ENCODE measurements at places on chromosomes 3 and 15. TPM values are rescaled to one million over a fixed set of nuclear protein-coding genes. Genes with fewer than 3 reads are reported as not detected.

DNA sequence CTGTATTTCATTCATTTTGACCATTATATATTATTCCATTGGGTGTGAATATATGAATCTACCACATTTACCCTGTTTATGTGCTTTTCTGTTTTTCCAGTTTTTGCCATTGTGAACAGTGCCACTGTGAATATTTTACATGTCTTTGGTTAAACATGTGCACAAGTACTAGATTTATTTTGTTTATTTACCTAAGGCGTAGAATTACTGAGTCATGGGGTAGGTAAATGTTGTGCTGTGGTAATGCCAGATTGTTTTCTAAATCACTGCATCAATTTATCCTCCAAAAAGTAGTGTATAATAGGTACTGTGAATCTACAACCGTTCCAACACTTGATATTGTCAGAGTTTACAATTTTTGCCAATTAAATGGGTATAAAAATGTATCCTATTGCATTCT is 362.1 kb upstream of the AGTR1 start:
- H3K4me3 ChIP-seq: no peak overlapping the region
- DNase-seq: no peak
- no peak overlapping the region for H3K27ac ChIP-seq

DNA sequence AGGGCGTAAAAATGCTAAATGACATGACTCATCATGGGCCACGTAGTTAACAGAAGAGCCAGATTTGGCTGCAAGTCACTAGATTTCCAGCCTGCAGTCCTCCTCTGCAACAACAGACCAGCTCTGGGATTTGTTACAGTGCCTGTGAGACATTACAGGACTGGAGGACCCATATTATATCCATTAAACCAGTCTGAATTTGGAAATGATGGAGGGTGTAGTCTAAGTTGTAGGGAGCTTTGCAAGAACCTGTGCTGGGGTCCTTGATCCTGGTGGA is 10.8 kb downstream of the ZNF774 start:
- no peak overlapping the region for H3K27ac ChIP-seq
- no peaks in the 10 kb centered on the region for H3K4me1 ChIP-seq
- no peaks in the 10 kb centered on the region for H3K36me3 ChIP-seq
- peak; percentile 49 for DNase-seq

- H3K27me3 ChIP-seq: peaks cover 30% of the 10 kb centered on the region
- no peaks in the 10 kb centered on the region for H3K36me3 ChIP-seq
- H3K27ac ChIP-seq: no peak overlapping the region
- peaks cover 4% of the 10 kb centered on the region for H3K4me1 ChIP-seq
- no peak overlapping the region for H3K4me3 ChIP-seq
- DNase-seq: no peak
Observed at GRCh38 chr15:51315726-51316125, 22.7 kb downstream of the CYP19A1 start.

DNA sequence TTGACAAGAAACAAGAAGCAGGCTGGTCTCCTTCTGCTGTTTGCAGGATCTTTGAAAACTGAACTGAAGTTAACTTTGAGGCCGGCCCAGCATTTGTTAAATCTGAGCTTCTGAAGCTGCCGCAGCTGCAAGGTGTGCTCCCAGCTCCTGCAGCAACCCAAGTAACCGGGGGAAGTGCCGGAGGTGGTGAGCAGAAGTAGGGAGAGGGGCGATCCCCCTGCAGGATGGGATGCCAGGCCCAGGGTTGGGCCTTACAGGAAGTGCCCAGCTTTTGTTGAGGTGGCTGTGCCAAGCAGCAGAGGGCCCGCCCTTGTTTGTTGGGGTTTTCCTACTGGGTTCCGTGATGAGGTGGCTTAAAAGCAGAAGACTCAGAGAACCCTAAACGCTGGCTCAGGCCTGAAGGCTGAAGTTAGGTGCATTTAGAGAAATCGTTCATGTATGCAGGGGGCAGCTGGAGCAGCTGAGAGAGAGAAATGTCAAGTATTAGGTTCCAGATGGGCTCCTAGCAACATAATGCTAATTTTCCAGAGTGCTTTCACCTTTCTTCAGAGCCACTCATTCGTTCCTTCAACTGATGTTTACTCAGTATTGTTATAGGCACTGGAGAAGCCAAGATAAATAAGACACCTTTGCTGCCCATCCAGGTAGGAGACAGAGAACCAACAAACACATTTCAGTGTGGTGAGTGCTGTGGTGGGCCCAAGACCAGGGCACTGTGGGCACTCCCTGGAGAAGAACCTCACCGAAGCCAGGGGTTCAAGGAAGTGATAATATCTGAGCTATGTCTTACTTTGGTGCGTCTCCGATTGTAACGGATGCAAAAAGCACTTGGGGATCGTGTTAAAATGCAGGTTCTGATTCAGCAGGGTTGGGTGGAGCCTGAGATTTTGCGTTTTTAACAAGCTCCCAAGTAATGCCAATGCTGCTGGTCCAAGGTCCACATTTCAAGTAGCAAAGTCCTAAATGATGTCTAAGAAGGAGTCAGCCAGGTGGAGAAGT is 42.2 kb upstream of the PLCL2 start:
- peak overlapping the region; percentile 47 for H3K27ac ChIP-seq
- H3K4me1 ChIP-seq: no peaks in the 10 kb centered on the region
- H3K36me3 ChIP-seq: no peaks in the 10 kb centered on the region
- peak; percentile 59 for DNase-seq
- H3K27me3 ChIP-seq: no peaks in the 10 kb centered on the region
- no peak overlapping the region for H3K4me3 ChIP-seq

- no peak overlapping the region for H3K4me3 ChIP-seq
- DNase-seq: no peak
- H3K27me3 ChIP-seq: no peaks in the 10 kb centered on the region
- no peaks in the 10 kb centered on the region for H3K36me3 ChIP-seq
- H3K4me1 ChIP-seq: peaks cover 2% of the 10 kb centered on the region
Observed at GRCh38 chr15:26126070-26126469, 262.9 kb upstream of the ATP10A start.

DNA sequence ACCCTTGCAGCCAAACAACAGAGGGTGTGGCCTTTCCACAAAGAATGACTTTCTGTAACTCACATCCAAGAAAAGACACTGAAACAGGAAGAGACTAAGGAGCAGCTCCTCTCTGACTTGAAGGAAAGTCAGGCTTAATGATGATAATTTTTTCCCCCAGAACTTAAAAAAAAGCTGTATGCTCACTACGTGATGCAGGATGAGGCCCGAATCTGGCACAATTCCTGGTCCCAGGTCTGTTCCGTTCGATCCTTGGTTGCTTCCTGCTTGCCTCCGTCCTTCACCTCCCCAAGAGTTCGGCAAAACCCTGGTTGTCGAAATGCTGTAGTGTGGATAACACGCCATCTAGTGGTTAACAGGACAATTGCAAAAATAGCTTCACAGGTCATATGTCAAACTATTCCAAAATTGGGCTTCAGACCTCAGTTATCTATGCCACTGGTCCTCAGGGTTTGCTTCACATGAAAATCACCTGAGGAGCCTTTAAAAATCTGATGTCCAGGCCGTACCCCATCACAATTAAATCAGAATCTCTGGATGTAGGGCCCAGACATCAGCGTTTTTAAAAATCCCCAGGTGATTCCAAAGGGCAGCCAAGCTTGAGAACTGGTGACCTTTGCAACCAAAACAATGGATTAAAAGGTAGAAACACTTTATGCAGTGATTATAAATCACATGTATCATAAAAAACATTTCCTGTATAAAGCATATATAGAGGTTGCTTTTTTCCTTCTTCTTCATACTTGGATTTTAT is 28.1 kb upstream of the SYNM start:
- H3K36me3 ChIP-seq: no peaks in the 10 kb centered on the region
- H3K27ac ChIP-seq: no peak overlapping the region
- H3K4me3 ChIP-seq: peak overlapping the region; percentile 37
- DNase-seq: peak; percentile 83
- no peaks in the 10 kb centered on the region for H3K4me1 ChIP-seq

- no peaks in the 10 kb centered on the region for H3K4me1 ChIP-seq
- peaks cover 5% of the 10 kb centered on the region for H3K27me3 ChIP-seq
- DNase-seq: no peak
- no peak overlapping the region for H3K27ac ChIP-seq
Observed at GRCh38 chr15:51112078-51112477, 17.4 kb upstream of the TNFAIP8L3 start.

- no peak overlapping the region for H3K27ac ChIP-seq
- no peaks in the 10 kb centered on the region for H3K27me3 ChIP-seq
- no peaks in the 10 kb centered on the region for H3K36me3 ChIP-seq
- no peak overlapping the region for H3K4me3 ChIP-seq
Observed at GRCh38 chr3:195162816-195163215, 108.1 kb downstream of the XXYLT1 start.

GRCh38 chr3:134374105-134374790 is at the start of gene AMOTL2:
AMOTL2 (minus strand) TSS chr3:134374447; CDS start chr3:134371433, 3,014 bp downstream.
- peak; percentile 98 for DNase-seq
- H3K4me3 ChIP-seq: peak within 1 kb of the TSS; percentile 88
- H3K27me3 ChIP-seq: no peaks in the 10 kb centered on the region

- H3K4me1 ChIP-seq: no peaks in the 10 kb centered on the region
- no peaks in the 10 kb centered on the region for H3K27me3 ChIP-seq
- peaks cover 32% of the 10 kb centered on the region for H3K36me3 ChIP-seq
- no peak overlapping the region for H3K27ac ChIP-seq
- no peak for DNase-seq
Observed at GRCh38 chr3:25508901-25509300, 80.8 kb downstream of the RARB start.

DNA sequence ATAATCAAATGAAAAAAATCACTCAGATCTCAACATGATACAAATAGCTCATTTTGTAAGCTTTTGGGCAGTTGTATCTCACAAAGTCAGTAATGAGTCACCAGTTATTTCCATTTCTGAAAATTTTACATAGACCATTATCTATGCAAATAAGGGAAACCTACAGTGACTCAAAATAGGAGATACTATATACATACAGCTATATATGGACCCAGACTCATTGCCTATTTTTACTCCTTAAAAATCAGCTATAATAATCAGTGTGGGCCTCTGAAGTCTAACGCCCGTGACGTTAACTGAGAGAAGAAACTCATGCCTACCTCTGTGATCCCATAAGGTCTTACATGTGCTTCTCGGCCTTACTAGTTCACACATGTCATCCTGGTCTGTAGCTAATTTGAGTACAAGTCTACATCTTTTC is 31.6 kb downstream of the LRIG1 start:
- peaks cover 32% of the 10 kb centered on the region for H3K4me1 ChIP-seq
- no peak for DNase-seq
- H3K27ac ChIP-seq: no peak overlapping the region
- H3K27me3 ChIP-seq: no peaks in the 10 kb centered on the region
- H3K4me3 ChIP-seq: no peak overlapping the region

DNA sequence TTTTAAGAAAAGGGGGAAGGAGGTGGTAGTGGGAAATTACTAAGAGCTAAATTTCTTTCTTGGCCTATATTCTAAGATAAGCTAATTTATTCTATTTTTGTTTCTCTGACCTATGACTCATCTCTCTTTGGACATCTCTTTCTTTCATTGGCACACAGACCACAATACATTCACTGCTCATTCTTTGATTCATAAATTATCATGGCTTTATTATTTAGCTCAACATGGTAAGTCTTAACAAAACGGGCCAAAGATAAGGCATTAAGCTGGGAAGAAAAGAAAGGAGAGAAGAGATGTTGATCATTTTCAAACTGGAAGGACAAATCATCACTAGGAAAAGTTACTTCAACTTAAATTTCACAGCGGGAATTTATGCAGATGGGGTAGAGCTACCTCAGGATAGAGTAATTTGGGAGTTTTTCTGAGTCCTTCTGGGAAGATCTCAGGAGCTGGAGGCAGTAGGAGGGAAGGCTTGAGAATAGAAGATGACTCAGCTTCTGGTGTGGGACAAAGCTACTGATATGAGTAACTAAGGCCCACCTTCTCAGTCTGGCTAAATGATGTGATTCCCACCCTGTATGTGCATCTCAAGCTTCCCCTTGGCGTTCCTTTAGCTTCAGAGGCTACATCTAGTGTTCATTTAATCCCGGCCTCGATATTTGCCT is 7.5 kb upstream of the ALCAM start:
- H3K4me1 ChIP-seq: no peaks in the 10 kb centered on the region
- DNase-seq: no peak
- peaks cover 7% of the 10 kb centered on the region for H3K27me3 ChIP-seq
- H3K36me3 ChIP-seq: no peaks in the 10 kb centered on the region

- no peaks in the 10 kb centered on the region for H3K36me3 ChIP-seq
- DNase-seq: no peak
- H3K27me3 ChIP-seq: no peaks in the 10 kb centered on the region
Observed at GRCh38 chr3:172972067-172972466, 169.0 kb downstream of the SPATA16 start.

DNA sequence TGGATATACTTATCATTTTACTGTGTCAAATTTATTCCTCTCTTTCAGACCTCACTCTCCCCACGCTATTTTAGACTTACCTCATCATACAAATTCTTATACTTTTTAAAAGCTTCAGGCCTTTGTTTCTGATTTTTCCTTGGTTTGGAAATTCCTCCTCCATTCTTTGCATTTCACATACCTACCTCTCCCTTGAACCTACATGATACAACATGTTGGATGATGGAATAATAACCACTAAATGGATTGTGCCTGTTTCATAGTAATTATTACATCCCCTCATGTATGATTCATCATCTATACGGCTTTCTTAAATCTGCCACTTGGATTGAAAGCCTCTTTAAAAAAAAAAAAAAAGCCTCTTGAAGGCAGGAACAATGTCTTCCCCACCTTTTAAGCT is 24.6 kb downstream of the TRIP4 start:
- no peaks in the 10 kb centered on the region for H3K27me3 ChIP-seq
- no peak for DNase-seq
- no peak overlapping the region for H3K4me3 ChIP-seq
- no peak overlapping the region for H3K27ac ChIP-seq
- peaks cover 87% of the 10 kb centered on the region for H3K36me3 ChIP-seq

DNA sequence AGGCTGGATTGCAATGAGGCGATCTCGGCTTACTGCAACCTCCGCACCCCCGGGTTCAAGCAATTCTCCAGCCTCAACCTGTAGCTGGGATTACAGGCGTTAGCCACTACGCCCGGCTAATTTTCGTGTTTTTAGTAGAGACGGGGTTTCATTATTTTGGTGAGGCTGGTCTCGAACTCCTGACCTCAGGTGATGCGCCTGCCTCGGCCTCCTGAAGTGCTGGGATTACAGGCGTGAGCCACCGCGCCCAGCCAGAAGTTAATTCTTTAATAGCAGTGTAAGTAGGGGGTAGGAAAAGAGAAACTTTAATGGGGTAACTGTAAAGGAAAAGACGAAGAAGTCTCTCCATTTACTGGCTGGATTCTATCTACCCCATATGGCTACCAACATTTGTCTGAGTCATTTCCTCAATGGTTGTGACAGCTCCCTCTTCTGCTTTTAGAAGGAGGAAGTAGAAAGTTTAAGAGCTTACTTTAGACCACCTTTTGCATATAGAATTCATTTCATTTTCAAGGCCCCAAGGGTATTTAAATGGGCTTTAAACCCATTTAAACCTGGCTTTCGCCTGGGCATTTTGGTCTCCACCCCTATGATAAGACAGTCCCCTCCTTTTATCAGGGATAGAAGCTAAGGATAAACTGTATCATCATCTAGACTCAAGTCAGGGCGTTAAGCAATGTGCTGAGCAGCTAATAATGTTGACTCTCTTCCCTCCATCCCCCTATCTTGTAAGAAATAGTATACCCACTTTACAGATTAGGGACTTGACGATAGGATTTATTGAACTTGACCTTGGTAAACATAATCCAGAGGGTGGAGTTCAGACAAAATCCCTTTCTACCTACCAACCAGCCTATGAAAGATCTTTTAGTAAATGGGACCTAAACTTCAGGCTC is 1.1 kb upstream of the CDV3 start:
- no peak for DNase-seq
- H3K4me1 ChIP-seq: peaks cover 4% of the 10 kb centered on the region
- peak overlapping the region; percentile 33 for H3K27ac ChIP-seq
- H3K36me3 ChIP-seq: peaks cover 22% of the 10 kb centered on the region

The FANCD2OS gene
- total RNA-seq: not detected

The CDHR4 gene
- not detected for total RNA-seq

The NR2F2 gene
- 1.6 TPM for total RNA-seq

The ZPLD1 gene
- 0.18 TPM for total RNA-seq

Measured in endodermal cell (in vitro differentiated cells).